ENCODE measurements at places on chromosomes 7 and 10.

GRCh38 chr7:85030893-85031292 lies 156.0 kb downstream of the SEMA3D start:
- no peak for DNase-seq

- DNase-seq, result no peak
Observed at GRCh38 chr7:7944619-7945282, 23.8 kb upstream of the GLCCI1 start.

DNA sequence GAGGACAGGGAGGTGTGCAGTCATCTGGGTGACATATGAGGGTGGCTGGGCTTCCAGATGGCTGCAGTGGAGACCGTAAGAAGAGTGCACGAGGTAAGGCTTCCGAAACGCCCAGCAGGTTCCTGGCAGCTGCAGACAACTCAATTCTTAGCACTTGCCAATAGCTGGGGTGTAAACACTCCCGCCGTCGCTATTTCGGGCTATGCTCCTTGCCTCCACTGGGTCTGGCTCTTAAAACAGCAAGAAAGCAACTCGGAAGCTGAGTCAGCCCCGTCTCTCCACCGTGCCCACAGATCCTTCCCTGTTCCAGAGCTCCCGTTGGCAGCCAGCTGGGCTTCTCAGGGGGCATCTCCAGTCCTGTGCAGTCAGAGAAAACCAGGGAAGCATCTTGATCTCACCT lies 6.1 kb upstream of the PDGFA start:
- DNase-seq, result no peak

DNA sequence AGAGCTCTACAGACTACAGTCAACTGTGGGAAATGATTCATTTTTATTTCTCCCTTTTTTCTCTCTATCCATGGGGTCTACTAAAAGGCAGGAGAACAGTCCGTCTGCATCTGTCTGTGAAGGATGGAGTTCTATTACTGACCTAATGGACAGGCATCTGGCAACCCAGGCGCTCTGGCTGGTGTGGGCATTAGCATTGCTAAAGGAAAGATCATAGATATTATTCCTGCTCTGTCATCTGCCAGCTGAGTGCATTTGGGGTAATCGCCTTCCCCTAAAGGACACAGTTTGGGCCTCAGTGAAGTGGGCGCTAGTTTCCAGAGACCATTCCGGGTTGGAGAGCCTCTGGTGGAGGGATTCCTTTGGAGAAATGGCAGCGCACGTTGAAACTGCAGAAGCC lies 201.3 kb upstream of the TCERG1L start:
- no peak for DNase-seq

DNA sequence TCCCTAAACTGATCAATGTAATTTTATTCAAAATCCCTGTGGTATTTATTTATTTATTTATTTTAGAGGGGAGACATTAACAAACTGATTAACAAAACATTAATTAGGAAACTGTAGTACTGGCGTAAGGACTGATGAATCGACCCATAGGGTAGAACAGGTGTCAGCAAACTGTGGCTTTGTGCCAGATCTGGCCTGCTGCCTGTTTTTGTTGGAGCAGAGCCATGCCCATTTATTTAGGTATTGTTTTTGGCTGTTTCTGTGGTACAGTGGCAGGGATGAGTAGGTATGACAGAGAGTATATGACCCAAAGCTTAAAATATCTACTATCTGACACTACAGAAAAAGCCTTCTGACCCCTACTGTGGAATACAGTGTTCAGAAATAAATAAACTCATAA lies 332.5 kb upstream of the ETV1 start:
- no peak for DNase-seq

GRCh38 chr7:29486191-29486700 lies 77.4 kb upstream of the PRR15 start:
- DNase-seq, result peak; percentile 63

GRCh38 chr7:43868681-43869005 lies 674 bp downstream of the MRPS24 start:
- DNase-seq, result no peak

- no peak for DNase-seq
Observed at GRCh38 chr7:40221836-40222235, 87.0 kb downstream of the SUGCT start.

- no peak for DNase-seq
Observed at GRCh38 chr7:88363249-88363648, 56.6 kb upstream of the STEAP4 start.

DNA sequence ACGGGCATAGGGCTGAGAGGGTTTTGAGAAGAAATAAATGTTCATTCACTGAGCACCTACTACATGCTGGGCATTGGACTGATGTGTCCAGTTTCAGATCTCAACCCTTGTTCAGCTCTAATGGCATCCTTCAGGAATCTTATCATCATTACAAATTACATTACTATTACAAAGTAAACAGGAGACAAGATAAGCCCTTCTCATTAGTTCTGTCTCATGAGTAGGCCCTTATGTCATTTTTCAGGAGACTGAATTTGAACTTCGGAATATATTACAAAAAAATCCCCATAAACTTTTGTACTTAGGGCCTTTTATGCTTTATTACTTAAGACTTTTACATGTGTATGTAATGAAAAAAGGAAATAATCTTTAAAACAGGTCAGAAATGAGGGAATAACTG lies 289.7 kb downstream of the BAMBI start:
- DNase-seq, result no peak

GRCh38 chr7:151717415-151717814 lies 159.5 kb downstream of the PRKAG2 start:
- no peak for DNase-seq

- DNase-seq, result no peak
Observed at GRCh38 chr10:106771154-106771553, 393.4 kb downstream of the SORCS1 start.

- no peak for DNase-seq
Observed at GRCh38 chr10:88881922-88882645, 2.0 kb downstream of the STAMBPL1 start.

DNA sequence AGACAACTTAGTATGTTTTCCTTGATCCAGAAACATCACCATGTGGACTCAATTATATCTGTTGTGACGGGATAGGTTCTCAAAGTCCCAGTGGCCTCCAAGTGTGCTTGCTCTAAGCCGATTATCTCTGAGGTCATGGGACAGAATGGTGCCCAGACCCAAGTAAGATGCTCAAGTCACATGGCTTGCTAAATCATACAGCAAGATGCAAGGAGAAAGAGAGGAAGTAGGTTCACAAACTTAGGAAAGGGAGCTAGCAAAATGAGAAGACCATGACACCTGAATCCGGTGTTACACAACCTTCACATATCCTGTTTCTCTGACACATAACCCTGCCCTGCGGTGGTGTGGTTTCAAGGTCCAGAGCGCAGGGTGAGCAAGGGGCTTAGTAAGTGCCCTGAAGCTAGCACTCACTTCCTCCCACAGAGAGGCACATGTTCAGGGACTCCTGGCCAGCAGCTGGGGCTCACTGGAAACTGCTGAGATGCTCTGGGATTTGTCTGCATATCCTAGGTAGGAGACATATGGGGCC lies 590.9 kb upstream of the ANKRD30A start:
- DNase-seq, result no peak

DNA sequence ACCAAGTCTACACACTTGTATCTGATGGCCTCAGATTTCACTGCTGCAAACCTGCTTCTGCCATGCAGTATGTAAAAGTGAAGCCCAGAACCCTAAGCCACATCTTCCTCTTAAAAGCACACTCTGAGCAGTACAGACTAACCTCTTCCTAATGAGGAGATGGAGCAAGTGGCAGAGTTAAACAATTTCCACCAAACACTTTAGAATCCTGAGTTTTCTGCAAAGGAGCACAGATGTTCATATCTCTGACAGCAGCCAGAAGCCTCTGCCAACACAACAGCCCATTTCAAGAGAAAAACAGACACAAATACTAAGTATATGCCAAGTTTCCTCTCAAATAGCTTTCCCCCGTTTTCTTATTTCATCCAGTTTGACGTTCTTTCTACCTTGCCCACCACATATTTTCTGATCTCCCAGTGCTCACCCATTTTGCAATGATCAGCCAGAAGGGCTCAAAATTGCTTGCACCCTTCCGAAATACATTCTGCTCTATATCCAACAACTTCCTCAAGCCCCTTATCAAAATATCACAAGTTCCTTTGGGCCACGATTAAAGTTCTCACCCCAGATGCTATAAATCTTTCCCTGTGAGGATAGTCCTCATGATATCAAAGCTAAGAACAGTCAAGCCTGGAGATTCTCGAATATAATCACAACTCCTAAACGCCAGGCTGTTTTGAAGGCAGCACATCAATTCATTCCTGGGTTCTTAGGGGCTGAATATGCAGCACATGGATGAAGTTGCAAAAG lies 27.5 kb downstream of the ELMO1 start:
- no peak for DNase-seq

GRCh38 chr7:135602304-135602703 lies 44.6 kb downstream of the NUP205 start:
- no peak for DNase-seq

GRCh38 chr7:33487998-33488682 lies 358.8 kb downstream of the BBS9 start:
- DNase-seq, result no peak

- DNase-seq, result no peak
Observed at GRCh38 chr10:16732376-16732775, 84.8 kb downstream of the RSU1 start.

- no peak for DNase-seq
Observed at GRCh38 chr7:114956702-114957101, 34.8 kb downstream of the MDFIC start.

DNA sequence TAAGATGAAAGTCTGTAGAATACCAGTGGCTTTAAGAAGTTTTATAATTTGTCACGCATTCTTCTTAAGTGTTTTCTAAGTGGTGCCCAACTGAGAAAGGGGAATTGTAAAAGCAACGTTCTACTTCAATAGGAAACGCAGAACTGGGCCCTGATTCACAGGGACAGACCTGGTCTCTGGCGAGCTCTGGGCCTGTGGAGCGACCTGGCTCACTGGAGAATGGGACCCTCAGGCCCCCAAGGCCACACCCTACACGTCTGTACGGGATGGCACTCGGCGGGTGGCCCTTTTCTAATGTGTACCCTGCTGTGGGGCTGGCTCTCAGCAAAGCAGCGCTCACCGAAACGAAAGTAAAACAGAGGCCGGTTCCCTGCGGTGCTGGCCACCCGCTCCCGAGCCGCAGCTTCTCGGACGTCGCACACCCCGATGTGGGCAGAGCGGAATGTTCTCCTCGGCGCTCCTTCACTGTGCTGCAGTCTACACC lies 205.0 kb downstream of the DIP2C start:
- no peak for DNase-seq

- no peak for DNase-seq
Observed at GRCh38 chr7:43443381-43443780, 139.5 kb upstream of the STK17A start.

DNA sequence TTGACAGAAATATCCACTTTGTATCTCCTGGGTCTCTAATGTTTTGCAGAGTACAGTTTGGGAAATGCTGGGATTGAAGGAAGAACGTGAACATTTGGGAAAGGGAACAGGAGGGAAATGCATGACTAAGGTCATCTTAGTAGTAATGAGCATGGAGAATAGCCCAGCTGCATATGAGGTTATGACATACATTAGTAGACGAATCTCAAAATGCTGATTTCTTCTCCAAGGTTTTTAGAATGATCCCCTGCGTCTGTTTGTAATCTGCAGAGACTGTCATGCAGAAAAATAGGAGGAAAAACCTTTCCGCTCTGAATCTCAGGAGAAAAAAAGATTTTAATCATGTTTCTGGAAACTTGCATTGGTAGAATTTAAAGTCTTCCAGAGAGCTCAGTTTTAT lies 133.6 kb downstream of the PPP1R9A start:
- no peak for DNase-seq

DNA sequence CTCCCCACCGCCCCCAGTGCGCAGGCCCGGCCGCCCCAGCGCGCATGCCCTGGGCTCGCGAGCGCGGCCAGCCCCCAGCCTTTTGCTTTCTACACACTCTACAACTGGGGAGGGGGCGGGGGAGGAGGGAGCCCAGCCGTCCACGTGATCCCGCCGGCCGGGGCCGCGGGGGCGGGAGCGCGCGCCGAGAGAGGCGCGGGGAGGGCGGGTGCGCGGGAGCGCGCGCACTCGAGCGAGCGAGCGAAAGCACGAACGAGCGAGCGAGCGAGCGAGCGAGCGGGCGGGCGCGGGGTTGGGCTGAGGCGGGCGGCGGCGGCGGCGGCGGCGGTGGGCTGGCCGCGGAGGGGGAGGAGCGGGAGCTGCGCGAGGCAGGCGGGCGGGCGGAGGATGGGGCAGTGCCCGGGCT lies at the start of gene AUTS2:
TSS of gene AUTS2 (plus strand) at position 395 of the 406 bp plus-strand sequence. CDS start 1,179 bp downstream, outside the sequence.
- peak; percentile 91 for DNase-seq

- DNase-seq, result no peak
Observed at GRCh38 chr7:73518470-73518869, 3.6 kb downstream of the BAZ1B start.

DNA sequence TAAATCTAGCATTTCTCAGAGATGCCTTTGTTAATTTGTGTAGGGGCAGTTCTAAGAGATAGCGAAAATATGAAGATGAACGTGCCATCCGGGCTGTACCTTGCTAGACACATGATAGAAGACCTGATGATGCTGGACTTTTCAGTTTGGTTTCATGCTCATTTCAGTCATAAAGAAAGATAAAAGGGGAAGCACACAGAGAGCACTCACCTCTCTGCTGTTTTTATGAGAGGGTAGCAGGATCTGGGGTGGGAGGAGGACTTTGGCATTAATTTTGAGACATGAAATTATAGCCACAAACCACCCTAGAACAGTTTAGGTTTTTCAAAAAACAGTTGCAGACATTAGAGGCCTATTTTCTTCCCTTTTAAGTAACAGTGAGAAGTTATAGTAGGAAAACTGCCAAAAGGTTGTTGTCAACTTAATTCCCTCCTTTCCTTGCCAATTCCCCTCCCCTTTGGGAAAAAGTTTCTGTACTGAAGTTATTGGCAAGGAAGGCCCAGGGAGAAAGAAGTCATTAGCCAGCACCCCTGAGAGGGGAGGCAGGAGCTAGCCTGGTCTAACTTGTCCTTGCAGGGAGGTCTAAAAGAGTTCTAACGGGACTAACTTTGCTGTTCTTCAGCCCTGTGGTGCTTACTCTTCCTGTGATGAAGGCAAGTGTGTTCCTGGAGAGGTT lies 2.6 kb downstream of the ST7 start:
- DNase-seq, result no peak

GRCh38 chr10:18437486-18437885 lies 213.9 kb downstream of the NSUN6 start:
- no peak for DNase-seq

GRCh38 chr10:100670828-100671479 lies 74.4 kb upstream of the PAX2 start:
- no peak for DNase-seq
